Hindlimb muscle (tissue), 1 donor: ENCODE measurements at places on chromosomes 3 and 15.

- DNase-seq, result no peak
Measured at GRCh38 chr3:156421534-156421933, 133.4 kb downstream of the SSR3 start.

GRCh38 chr3:64509206-64509605 lies 178.6 kb downstream of the ADAMTS9 start:
- no peak for DNase-seq

DNA sequence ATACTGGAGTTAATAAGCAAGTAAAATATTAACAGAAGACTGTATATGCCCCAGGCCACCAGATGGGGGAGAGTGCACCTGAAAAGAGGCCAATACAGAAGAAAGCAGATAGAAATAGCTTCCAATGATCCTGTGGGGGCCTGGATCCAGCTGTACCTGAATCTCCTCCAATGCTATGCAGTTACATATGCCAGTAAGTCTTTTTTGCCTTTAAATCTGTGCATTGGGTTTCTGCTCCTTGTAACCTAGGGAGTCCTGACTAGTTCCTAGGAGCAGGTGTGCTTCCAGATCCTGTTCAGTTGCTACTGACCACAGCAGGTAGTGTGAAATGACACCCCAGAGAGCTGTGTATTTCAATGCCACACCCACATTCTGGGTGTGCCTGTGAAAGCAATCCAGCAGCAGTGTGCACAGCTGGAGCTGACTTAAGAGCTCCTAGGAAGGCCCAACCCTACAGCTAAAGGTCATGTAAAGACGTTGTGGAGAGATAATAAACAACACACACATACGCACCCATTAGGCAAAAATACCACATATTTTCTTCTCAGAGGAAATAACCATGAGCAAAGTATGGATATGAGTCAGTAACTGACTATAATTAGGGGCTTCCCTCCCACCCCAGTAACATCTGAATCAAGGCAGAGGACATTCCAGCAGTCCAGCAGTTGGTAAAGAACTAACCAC lies 62.2 kb upstream of the AKAP13 start:
- DNase-seq, result no peak

- DNase-seq, result no peak
Measured at GRCh38 chr3:58742239-58742638, 75.7 kb upstream of the FAM3D start.

GRCh38 chr3:74613521-74614106 lies 845 bp downstream of the CNTN3 start:
- peak; percentile 25 for DNase-seq

DNA sequence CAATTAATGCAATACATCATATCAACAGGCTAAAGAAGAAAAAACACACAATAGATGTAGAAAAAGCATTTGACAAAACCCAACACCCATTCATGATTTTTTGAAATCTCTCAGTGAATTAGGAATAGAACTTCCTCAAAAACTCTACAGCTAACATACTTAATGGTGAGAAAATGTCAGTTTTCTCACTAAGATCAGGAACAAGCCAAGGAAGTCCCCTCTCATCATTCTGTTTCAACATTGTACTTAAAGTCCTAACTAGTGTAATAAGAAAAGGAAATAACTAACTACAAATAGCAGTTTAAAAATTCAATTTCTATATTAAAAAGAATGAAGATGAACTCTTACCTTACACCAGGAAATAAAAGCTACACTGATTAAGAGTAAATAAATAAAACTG lies 77.8 kb downstream of the DCLK3 start:
- no peak for DNase-seq

- DNase-seq, result no peak
Measured at GRCh38 chr15:63942486-63943365, 103.6 kb downstream of the DAPK2 start.

DNA sequence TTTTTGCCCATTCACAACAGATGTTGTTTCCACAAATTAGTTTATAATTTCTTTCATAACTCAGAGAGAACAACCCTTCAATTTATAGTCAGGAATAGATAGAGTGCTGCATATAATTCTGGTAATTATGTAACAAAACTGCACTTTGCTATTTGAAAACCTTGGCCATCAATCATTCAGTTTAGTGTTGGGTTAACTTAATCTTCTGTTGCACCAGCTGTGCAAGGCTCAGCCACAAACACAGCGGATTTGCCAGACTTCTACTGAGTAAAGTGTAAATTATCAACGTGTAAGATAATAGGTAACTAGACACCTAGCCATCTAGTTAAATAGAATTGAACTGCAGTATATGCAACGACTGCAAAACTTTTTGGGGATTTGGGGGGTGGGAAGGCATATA lies 1064.3 kb upstream of the EPHA6 start:
- DNase-seq, result no peak
